Astrocyte (in vitro differentiated cells and primary cell): ENCODE measurements at places on chromosomes 5 and 9.

DNA sequence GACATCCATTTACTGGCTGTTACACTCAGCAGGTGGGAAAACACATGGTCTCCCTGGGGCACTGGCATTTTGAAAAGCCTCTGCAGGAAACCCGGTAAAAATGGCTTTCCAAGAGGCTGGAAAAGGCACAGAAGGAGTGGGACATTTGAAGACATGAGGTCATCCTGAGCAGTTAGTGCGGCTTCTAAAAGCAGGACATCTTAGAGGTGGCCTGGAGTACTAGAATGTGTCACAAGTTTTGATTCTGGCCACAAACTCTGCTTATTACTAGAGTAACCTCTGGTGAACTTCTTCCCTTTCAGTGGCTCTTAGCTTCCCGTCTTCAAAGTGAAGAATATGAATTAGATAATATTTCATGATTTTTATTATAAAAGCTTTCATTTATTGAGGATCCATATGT, 423.0 kb upstream of the BRINP1 start:
- DNase-seq = no peak

DNA sequence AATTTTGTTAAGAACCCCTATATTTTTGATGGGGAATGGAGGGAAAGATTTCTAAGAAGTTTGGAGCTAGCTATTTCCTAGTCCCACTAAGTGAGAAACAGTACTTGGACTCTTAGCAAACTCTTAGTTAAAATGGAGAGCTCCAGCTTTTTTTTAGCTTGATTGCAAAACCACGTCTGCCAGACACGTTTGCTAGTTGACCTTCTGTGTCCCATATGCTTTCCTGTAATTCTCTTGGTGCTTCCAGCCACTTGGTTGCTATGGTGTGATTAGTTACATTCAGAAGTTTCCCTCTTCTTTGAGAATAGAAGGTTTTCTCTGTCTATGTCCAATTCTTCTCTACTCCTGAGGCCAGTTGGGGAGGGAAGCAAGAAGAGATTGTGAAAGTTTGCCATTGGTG, 417.0 kb upstream of the TLE4 start:
- no peak for DNase-seq

DNA sequence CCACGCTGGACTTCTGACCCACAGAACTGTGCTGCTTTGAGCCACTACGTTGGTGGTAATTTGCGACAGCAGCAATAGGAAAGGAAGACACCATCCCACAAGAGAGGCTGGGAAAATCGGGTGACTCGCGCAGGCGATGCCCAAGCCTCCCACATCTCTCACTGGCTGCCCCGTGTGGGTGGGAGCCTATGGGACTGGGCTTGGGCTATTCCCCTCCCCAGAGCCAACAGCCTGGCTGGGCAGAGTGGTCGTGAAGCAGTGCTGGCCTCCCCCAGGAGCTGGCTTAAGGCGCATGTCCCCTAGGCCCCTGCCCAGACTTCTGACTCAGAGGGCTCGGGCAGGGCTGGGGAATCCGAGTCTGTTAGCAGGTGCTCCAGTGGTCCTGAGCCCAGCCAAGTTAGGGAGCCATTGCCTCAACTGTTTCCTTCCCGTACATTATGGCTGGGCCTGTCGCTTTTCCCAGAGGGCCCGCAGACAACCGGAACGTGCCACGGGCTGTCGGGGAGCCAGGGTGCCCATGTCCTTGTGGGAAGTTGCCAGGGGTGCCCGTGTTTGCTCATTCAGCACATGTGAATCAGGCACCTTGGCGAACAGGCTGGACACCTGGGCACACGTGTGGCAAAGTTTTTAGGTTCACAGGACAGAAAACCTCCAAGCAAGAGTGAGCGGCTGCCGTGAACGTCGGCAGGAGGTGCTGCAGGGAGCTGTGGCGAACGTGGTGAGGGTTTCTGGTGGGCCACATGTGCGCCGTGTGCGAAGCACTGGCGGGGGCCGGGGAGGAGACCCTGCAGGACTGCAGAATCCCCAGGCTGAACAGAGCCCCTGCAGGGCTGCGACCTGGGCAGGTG, 7.0 kb upstream of the RASGEF1C start:
- DNase-seq = no peak

DNA sequence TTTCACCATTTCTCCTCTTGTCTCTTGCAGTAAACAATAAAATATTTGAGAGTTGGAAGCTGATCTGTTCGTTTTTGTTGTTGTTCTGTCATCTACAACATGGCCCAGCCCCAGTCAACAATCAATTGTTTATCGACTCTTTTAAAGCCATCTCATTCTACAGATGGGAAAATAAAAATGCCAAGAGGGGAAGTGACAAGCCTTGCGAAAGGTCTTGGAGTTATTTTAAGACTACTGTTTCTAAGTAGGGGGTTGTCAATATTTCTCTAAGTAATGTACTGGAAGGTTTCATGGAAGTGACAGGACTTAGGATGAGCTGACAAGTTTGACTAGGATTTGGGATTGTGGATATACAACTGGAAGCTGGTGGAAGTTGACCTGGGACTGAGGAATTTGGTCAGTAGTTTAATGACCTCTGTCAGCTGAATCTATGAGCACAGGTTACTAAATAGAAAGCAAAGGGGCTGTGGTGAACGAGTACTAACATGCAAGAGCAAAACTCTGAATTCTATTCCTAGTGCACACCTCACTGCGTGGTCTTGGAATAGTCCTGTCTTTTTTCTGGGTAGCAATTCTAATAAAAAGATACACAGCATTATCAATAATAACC, 57.5 kb upstream of the ADRB2 start:
- no peak for DNase-seq

- no peak for DNase-seq
Measured at GRCh38 chr5:150131978-150132694, 23.5 kb downstream of the PDGFRB start.

GRCh38 chr5:112724901-112725300, 12.8 kb upstream of the APC start:
- no peak for DNase-seq
